ENCODE measurements at places on chromosomes 7 and 10.

GRCh38 chr10:109620396-109620795 lies 302.9 kb downstream of the XPNPEP1 start:
- H3K4me3 ChIP-seq = no peak overlapping the region
- H3K36me3 ChIP-seq = no peaks in the 10 kb centered on the region
- H3K27me3 ChIP-seq = no peaks in the 10 kb centered on the region
- DNase-seq = no peak

- DNase-seq = no peak
- no peak overlapping the region for H3K27ac ChIP-seq
- H3K36me3 ChIP-seq = no peaks in the 10 kb centered on the region
- no peak overlapping the region for H3K4me3 ChIP-seq
- H3K4me1 ChIP-seq = no peaks in the 10 kb centered on the region
- no peaks in the 10 kb centered on the region for H3K27me3 ChIP-seq
Observed at GRCh38 chr7:453597-454306, 65.9 kb downstream of the PDGFA start.

GRCh38 chr7:16433568-16434122 lies 12.3 kb upstream of the CRPPA start:
- DNase-seq = no peak
- no peaks in the 10 kb centered on the region for H3K27me3 ChIP-seq
- no peaks in the 10 kb centered on the region for H3K4me1 ChIP-seq
- H3K4me3 ChIP-seq = no peak overlapping the region
- no peak overlapping the region for H3K27ac ChIP-seq

- H3K4me1 ChIP-seq = no peaks in the 10 kb centered on the region
- no peak for DNase-seq
- no peak overlapping the region for H3K27ac ChIP-seq
- H3K27me3 ChIP-seq = no peaks in the 10 kb centered on the region
Observed at GRCh38 chr7:24025094-24025493, 258.9 kb upstream of the NPY start.

- H3K4me3 ChIP-seq = no peak overlapping the region
- H3K4me1 ChIP-seq = no peaks in the 10 kb centered on the region
- no peaks in the 10 kb centered on the region for H3K27me3 ChIP-seq
- H3K36me3 ChIP-seq = no peaks in the 10 kb centered on the region
- peak; percentile 56 for DNase-seq
Observed at GRCh38 chr10:43340619-43341018, 30.8 kb upstream of the FXYD4 start.

DNA sequence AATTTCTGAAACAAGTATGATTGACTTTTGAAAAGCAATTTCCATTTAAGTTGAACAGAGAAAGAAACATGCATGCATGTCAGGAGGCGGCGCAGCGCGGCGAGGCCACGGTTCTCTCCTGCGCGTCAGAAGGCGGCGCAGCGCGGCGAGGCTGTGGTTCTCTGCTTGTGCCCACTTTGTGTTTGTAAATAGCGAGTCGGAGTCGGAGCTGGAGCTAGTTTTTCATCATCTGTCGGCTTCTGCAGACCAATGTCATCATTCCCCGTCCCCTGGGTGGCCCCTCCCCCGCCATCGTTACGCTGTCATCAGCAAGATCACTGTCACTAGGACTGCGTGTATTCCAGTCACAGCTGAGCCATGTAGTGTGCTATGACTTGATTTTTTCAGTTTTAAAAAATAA lies 49.2 kb downstream of the INPP5A start:
- H3K27ac ChIP-seq = no peak overlapping the region
- H3K4me3 ChIP-seq = no peak overlapping the region
- peaks cover 21% of the 10 kb centered on the region for H3K4me1 ChIP-seq
- H3K36me3 ChIP-seq = no peaks in the 10 kb centered on the region
- no peaks in the 10 kb centered on the region for H3K27me3 ChIP-seq
- DNase-seq = no peak

GRCh38 chr7:25090374-25090773 lies 34.7 kb downstream of the CYCS start:
- no peaks in the 10 kb centered on the region for H3K4me1 ChIP-seq
- no peak overlapping the region for H3K4me3 ChIP-seq

DNA sequence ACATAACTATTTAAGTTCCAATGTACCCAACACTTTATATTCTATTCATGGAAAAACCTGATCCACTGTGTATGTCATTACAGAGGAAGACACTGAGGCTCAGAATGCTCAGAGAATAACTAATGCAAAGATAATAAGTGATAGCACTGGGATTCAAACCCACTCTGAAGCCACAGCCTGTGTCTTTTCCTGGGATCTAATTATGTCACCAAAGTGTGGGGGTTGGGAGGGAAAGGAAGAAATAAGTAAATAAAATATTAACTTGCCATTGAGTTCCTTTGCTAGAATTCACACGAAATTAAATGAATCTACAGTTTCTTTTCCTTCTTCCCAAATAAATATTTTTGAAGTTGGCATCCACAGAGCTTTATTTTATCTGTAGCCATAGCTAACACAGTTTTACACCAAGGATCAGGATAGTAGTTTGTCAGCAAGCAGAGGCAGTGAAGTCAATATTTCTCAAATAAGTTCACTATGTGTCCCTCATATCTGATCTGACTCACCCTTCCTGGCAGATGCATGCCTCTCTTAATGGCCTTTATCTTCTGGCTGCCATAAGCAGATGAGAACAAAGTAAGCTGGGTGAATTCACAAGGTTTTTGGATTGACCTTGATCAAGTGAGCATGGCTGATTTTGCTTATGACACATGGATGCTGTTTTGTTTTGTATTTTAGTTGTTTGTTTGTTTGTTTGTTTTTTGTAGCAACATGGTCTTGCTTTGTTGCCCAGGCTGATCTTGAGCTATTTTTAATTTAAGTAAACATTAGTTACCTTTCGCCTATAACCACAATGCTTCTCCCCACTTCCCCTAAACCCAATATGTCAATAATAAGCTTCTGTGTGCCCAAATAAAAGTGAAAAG lies 6.3 kb downstream of the RAPGEF5 start:
- H3K36me3 ChIP-seq = no peaks in the 10 kb centered on the region
- H3K27me3 ChIP-seq = no peaks in the 10 kb centered on the region
- H3K4me1 ChIP-seq = no peaks in the 10 kb centered on the region
- no peak overlapping the region for H3K27ac ChIP-seq
- DNase-seq = peak; percentile 34

- H3K4me1 ChIP-seq = no peaks in the 10 kb centered on the region
- H3K27me3 ChIP-seq = no peaks in the 10 kb centered on the region
- no peak for DNase-seq
- no peaks in the 10 kb centered on the region for H3K36me3 ChIP-seq
Observed at GRCh38 chr10:109937460-109938065, 14.3 kb upstream of the XPNPEP1 start.

- H3K27me3 ChIP-seq = no peaks in the 10 kb centered on the region
- H3K36me3 ChIP-seq = no peaks in the 10 kb centered on the region
- DNase-seq = no peak
- no peak overlapping the region for H3K4me3 ChIP-seq
Observed at GRCh38 chr7:129351320-129351719, 82.9 kb upstream of the STRIP2 start.

GRCh38 chr7:159036916-159037605 lies 107.6 kb downstream of the VIPR2 start:
- H3K27ac ChIP-seq = no peak overlapping the region
- H3K27me3 ChIP-seq = no peaks in the 10 kb centered on the region
- H3K4me1 ChIP-seq = no peaks in the 10 kb centered on the region
- H3K4me3 ChIP-seq = no peak overlapping the region

DNA sequence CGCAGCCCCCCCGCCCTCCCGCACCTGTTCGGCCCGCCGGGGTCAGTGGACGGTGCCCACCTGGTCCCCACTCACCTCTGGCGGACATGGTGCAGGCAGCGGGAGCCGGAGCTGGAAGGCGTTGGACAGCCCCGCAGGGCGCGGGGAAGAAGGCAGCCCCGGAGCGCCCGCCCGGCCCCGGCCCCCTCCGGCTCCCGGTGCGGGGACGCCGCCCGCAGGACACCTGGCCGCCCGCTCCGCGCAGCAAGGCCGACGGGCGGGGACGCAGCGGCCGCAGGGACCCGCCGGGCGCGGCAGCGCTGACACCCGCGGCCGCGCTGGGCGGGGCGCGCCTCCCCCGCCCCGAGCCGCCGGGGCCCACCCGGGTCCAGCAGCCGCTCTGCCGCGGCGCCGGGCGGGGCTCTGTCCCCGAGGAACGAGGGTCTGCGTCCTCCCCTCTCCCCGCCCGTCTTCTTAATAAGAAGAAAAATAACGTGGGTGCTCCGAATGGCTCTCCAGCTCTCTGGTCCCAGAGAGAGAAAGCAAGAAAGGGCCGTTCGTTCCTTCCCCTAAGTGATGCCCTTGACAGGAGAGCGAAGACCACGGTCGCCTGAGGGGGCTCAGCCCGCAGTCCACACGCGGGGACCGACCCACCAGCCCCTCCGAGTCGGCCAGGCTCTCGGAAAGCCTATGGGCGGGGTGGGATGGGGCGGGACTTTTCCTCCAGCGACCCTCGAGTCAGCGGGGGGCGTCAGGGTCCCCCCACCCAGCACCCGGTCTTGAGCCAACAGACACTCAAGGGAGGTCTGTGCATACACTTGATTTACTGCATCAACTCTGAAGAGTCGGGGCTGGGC lies 53.4 kb upstream of the FHIP2A start:
- peaks cover 5% of the 10 kb centered on the region for H3K27me3 ChIP-seq
- H3K4me1 ChIP-seq = no peaks in the 10 kb centered on the region
- DNase-seq = no peak

DNA sequence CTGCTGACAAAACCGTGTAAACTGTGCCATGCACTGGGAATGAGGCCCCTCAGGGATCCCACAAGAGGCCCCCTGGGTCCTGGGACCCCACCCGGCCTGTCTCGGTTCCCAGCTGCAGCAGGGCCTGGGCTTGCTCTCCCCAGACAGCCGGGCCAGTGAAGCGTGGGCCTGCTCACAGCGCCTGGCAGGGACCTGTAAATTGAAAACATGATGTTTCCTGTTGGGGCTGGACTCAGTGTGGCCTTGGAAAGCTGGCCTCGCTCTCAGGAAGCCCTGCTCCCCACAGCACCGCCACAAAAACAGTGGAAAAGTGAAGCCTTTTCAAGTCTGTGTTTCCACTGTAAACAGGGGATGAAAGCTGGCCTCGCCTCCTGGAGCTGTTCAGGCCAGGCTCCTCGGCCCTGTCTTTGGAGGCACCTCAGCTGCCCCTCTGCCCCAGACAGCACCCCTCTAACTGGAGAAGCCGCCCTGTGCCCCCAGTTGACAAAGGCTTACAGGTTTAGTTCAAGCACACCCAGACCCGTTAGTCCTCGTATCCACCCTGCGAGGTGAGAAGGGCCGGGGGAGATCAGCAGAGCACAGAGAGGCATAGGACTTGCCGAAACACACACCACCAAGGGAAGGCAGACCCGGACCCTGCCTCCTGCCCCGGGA lies 108.3 kb downstream of the ZMIZ1 start:
- no peaks in the 10 kb centered on the region for H3K36me3 ChIP-seq
- H3K4me3 ChIP-seq = no peak overlapping the region
- no peaks in the 10 kb centered on the region for H3K4me1 ChIP-seq
- DNase-seq = no peak
- H3K27ac ChIP-seq = peak overlapping the region; percentile 37

- H3K27me3 ChIP-seq = no peaks in the 10 kb centered on the region
- no peak for DNase-seq
- H3K4me1 ChIP-seq = no peaks in the 10 kb centered on the region
Observed at GRCh38 chr10:128579280-128579865, 453.1 kb upstream of the MKI67 start.

DNA sequence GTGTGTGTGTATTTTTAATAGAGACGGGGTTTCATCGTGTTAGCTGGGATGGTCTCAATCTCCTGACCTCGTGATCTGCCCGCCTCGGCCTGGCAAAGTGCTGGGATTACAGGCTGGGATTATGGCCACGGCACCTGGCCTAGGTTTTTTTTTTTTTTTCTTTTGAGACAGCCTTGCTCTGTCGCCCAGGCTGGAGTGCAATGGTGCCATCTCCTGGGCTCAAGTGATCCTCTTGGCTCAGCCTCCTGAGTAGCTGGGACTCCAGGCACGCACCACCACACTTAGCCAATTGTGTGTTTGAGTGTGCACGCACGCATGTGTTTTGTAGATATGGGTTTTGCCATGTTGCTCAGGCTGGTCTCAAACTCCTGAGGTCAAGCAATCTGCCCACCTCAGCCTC lies 629.8 kb downstream of the ETV1 start:
- DNase-seq = no peak
- H3K27ac ChIP-seq = no peak overlapping the region
- H3K36me3 ChIP-seq = no peaks in the 10 kb centered on the region
- H3K4me3 ChIP-seq = no peak overlapping the region

GRCh38 chr7:143239813-143240212 lies 18.0 kb downstream of the TAS2R40 start:
- no peaks in the 10 kb centered on the region for H3K4me1 ChIP-seq
- DNase-seq = no peak
- no peak overlapping the region for H3K27ac ChIP-seq
- no peak overlapping the region for H3K4me3 ChIP-seq
- no peaks in the 10 kb centered on the region for H3K36me3 ChIP-seq
- no peaks in the 10 kb centered on the region for H3K27me3 ChIP-seq

GRCh38 chr10:122565766-122566206 lies 5.2 kb downstream of the DMBT1 start:
- H3K4me1 ChIP-seq = no peaks in the 10 kb centered on the region
- DNase-seq = peak; percentile 72
- H3K27me3 ChIP-seq = no peaks in the 10 kb centered on the region
- H3K27ac ChIP-seq = no peak overlapping the region
- no peaks in the 10 kb centered on the region for H3K36me3 ChIP-seq

GRCh38 chr7:82442492-82443035 lies 1.0 kb downstream of the CACNA2D1 start:
- H3K27me3 ChIP-seq = no peaks in the 10 kb centered on the region
- DNase-seq = no peak
- H3K4me3 ChIP-seq = peak overlapping the region; percentile 78
- H3K36me3 ChIP-seq = no peaks in the 10 kb centered on the region
- H3K27ac ChIP-seq = peak overlapping the region; percentile 92
- H3K4me1 ChIP-seq = no peaks in the 10 kb centered on the region

- no peak for DNase-seq
- no peak overlapping the region for H3K27ac ChIP-seq
- peaks cover 35% of the 10 kb centered on the region for H3K4me1 ChIP-seq
- H3K4me3 ChIP-seq = no peak overlapping the region
- no peaks in the 10 kb centered on the region for H3K27me3 ChIP-seq
Observed at GRCh38 chr10:102617816-102618215, 26.5 kb upstream of the TRIM8 start.

- no peak for DNase-seq
- peak overlapping the region; percentile 21 for H3K27ac ChIP-seq
- no peaks in the 10 kb centered on the region for H3K36me3 ChIP-seq
Observed at GRCh38 chr7:139118234-139118804, 8.8 kb upstream of the ZC3HAV1 start.

DNA sequence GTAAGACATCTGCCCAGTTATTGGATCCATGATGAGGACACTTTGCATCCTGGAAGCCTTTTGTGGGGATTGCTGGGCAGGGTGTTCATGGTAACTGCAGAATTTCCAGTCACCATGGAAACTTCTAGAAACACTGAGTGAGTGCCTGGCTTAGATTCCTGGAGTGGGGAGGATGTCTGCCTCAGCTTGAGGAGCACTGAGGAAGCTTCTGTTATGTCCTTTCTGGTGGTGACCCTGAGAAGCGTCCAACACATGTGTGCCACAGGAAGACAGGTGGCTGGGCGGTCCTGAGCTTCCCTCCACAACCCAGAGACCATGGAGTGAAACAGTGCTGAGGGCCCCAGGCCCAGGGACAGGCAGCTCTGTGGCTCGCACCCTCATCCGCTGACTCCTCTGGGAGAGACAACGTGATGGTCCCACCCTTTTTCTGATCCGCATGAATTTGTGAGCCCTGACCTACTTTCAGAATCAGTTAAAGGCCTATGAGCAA lies 191.8 kb upstream of the CXCL12 start:
- H3K27ac ChIP-seq = no peak overlapping the region
- H3K36me3 ChIP-seq = no peaks in the 10 kb centered on the region
- no peak overlapping the region for H3K4me3 ChIP-seq
- H3K4me1 ChIP-seq = no peaks in the 10 kb centered on the region

All from prostate gland (tissue), 2 donors.